ENCODE measurements at places on chromosomes 1 and 21.

GRCh38 chr1:115426956-115427355 lies 88.9 kb upstream of the NGF start:
- no peak for DNase-seq

GRCh38 chr1:240608707-240609106 lies 3.2 kb downstream of the GREM2 start:
- DNase-seq: no peak

GRCh38 chr21:34094949-34095348 lies 21.6 kb downstream of the MRPS6 start:
- no peak for DNase-seq

DNA sequence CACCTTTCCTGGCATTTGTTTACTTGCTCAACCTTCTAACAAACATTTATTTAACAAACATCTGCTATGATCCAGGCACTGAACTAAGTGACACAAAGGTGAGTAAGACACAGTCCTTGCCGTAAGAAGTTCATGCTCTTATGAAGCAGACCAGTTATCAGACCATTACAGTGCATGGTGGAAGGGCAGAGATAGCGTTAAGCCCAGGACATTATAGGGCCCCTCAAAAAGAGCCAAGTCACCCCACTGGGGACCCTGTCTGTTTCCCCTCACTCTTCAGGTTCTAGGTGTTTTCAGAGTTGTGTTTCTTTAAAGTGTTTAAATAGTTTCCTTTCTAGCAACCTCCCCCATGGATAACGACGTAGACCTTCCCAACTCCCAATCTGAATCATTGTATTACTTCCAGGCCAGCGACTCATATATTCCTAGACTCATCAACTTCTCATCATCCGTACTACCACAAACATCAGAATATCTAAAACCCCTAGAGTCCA lies 39.3 kb downstream of the TCP10L start:
- DNase-seq: no peak

GRCh38 chr1:231553320-231553719 lies 24.9 kb downstream of the TSNAX start:
- no peak for DNase-seq

Measured in stimulated activated CD8-positive, alpha-beta memory T cell treated with anti-CD3 and anti-CD28 coated beads, Interleukin-15, amount 100 ng/mL, for 24 hours (primary cell).